Stimulated activated CD4-positive, alpha-beta T cell treated with anti-CD3 and anti-CD28 coated beads, Interleukin-4, amount 100 ng/mL, for 1 hour (primary cell): ENCODE measurements at places on chromosomes 7 and 10.

- no peak for DNase-seq
Observed at GRCh38 chr10:95815133-95815532, 59.2 kb downstream of the ENTPD1 start.

DNA sequence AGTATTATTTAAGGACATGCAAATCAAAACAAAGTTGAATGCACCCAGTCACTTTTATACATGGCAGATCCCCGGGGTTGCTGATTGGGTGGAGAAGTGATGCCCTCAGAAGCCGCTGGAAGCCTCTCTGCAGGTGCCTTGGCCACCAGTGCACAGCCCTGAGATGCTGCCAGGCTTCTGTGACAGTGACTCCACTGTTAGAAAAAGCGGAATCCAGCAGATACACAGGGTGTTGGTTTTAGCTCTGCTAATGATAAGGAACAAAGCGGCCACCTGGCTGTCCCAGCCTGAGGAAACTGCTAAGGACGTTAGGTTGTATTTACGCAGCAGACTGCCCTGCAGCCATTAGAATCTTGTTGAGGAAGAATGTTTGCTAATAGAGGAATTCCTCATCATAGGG lies 47.5 kb downstream of the JAKMIP3 start:
- DNase-seq: no peak

DNA sequence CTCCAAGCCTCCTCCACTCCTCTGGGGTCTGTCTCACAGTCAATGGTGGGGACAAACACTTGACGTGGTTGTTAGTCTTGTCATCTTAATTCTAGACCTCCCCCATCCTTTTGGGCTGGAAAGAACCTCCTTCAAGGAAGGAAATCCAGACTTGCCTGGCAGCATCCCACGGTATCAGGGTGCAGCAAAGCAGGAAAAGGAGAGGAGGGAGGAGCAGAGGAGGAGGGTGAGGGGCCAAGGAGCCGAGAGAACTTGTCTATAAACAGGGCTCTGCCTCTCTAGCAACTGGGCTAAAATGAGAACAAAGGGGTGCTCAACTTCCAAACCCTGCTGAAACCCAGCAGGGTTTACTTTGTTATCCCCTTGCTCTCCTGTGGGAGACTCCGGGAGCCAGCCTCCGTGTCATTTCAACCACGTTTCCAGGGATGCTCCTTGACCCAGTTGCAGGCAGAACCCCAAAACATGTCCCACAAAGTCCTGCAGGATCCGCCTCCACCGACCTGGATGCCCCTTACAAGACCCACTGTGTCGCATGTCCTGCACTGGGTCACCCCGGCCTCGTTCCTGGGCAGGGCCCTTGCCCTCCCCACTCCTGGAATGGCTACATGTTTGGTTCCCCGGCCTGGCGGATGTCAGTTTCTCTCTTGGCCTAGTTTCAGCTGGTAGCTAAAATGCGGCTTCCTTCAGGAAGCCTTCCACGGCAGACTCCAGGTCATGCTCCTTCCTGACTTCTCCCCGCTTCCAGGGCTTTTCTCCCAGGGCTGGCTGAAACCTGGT lies 69.7 kb upstream of the MGMT start:
- DNase-seq: no peak

- no peak for DNase-seq
Observed at GRCh38 chr7:138716889-138717288, 15.7 kb upstream of the SVOPL start.

DNA sequence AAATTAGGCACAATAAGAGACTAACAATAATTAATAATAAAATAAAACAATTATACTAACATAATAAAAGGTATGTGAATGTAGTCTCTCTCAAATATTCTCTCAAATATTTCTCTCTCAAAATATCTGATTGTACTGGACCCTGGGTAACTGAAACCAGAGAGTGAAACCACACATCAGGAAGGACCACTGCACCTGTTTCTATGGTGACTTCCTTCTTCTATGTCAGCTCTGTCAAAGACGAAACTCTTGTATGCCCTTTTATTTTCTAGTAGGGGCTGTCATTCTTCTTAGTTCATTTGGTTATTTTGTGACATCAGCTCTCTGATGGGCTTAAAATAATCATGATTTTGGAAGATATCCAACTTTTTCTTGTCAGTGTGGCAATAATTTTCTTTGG lies 428.0 kb upstream of the TPK1 start:
- DNase-seq: no peak

GRCh38 chr10:5282137-5282536 lies 82.6 kb upstream of the UCN3 start:
- no peak for DNase-seq

- DNase-seq: no peak
Observed at GRCh38 chr10:5391790-5392189, 12.8 kb downstream of the TUBAL3 start.

DNA sequence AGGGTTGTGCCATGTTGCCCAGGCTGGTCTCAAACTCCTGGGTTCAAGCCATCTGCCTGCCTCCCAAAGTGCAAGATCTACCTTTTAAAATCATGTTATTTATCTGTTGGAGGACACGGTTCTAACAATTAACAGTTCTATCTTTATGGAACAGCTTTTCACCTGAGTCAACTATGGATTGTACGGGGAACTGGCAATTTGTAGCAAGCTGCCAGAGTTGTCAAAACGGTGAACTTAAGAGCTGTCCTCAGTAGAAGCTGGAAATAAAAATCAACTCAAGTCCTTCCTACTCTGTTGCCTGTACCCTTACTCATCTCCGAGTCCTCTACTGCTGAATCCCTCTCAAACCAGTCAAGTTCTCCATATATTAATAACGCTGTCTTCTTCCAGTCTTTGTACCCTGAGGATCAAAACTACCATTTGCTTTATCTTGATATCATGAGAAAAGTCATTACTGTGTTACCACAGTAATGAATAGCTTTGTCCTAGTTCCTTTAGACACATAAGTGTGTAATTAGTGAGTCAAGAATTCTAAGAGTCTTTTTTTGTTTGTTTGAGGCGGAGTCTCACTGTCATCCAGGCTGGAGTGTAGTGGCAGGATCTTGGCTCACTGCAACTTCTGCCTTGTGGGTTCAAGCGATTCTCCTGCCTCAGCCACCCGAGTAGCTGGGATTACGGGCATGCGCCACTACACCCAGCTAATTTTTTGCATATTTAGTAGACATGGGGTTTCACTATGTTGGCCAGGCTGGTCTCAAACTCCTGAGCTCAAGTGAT lies 28.2 kb downstream of the HBP1 start:
- DNase-seq: no peak

DNA sequence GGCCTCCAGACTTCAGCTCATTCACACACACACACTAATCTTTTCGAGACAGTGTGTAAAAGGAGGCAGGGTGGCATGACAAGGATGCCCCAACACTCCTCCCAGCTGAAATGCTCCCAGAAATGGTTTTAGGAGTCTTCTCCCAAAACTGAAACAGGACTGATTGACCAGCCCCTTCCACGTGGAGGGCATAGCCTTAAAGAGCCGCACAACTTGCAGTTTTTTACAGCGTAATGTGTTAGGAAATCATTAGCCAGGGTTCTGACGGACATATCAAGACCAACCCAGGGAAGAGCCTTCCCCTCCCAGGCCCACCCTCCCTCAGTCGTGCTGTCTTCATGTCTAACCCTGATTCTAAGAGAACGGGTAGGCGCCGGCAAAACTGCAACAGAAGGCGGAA lies 224.6 kb downstream of the TNS3 start:
- no peak for DNase-seq

- DNase-seq: no peak
Observed at GRCh38 chr10:117370205-117370604, 5.0 kb downstream of the PDZD8 start.

DNA sequence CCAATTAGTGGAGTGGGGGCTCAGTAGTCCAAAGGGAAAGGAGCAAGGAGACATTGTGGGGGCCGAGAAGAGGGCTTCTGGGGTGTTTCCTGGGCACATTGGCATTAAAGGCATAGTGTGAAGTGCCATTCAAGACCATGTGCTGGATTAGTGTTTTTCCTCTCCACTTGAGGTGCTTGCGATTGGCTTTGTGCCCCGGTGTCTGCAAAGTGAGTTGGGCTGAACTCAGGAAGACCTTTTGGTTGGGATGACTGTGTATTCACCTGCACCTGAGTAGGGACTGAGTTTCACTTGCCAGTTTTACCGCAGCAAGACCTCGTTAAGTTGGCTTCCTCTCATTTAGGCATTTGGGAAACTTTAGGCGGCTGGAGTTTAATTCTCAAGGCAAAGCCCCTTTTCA lies 73.0 kb downstream of the TCF7L2 start:
- no peak for DNase-seq

- DNase-seq: no peak
Observed at GRCh38 chr10:73799899-73800559, 11.4 kb downstream of the NDST2 start.

- no peak for DNase-seq
Observed at GRCh38 chr10:85362401-85362800, 1004.2 kb downstream of the GRID1 start.

- no peak for DNase-seq
Observed at GRCh38 chr10:132241496-132241895, 54.7 kb downstream of the DPYSL4 start.

GRCh38 chr7:80088705-80089104 lies 45.9 kb upstream of the GNAI1 start:
- no peak for DNase-seq

GRCh38 chr7:134444961-134445315 lies 14.0 kb downstream of the AKR1B1 start:
- no peak for DNase-seq

DNA sequence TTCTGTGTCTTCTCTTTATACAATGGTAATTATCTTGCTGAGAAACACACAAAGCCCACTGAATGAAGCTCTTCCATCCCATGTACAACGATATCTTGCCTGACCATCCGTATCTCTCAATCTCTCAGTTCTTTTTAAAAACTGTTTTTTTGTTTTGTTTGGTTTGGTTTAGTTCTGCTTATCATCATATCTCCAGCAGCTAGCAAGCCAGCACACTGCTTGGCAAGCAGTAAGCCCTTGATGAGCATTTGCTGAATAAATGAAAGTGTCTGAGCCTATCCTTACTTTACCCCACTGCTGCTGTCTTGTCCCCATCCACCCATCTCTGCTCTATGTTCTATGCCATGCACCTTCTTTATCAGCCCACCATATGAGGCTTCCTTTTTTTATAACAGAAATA lies 34.2 kb downstream of the ITGB1 start:
- no peak for DNase-seq

- DNase-seq: no peak
Observed at GRCh38 chr7:138962561-138963270, 18.5 kb downstream of the KIAA1549 start.
